ENCODE measurements at places on chromosomes 5 and 9.

GRCh38 chr5:110460837-110461236 lies 265.6 kb downstream of the TMEM232 start:
- no peak for DNase-seq

- DNase-seq = no peak
Observed at GRCh38 chr5:41885286-41885685, 15.1 kb upstream of the OXCT1 start.

- DNase-seq = no peak
Observed at GRCh38 chr9:5843794-5844471, 11.0 kb upstream of the ERMP1 start.

DNA sequence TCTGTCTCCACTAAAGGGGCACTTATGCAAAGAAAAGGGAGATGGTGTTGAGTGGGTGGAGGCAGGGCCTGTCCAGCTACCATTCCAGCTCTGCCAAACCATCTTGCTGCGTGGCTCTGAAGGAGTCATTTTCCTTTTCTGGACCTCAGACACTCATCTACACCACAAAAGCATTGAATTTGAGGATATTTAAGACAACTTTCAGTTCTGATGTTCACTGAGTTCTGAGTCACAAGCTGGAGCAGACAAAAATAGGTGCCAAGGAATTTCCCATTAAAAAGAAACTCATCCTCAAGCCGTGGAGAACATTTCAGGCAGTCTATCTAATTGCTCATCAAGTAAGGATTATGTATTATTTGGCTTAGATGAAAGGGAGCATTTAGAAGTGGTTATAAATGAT lies 195.0 kb upstream of the TBC1D2 start:
- no peak for DNase-seq

DNA sequence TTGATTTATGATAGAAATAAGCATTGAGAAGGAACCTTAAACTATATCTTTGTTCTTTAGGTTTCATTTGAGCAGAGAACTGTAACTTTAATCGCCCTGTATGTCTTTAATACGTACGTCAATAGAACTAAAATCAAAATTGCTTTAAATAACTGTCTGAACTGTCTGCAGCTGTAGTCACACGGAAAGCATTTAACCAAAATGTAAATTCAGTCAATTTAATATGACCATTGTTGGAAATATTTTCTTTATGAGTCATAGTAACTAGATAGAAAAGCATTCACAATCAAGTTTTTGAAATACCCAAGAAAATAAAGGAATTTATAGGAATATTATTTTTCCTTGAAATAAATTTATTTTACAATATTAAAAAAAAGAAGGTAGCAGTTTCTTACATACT lies 157.1 kb upstream of the CDH6 start:
- no peak for DNase-seq

DNA sequence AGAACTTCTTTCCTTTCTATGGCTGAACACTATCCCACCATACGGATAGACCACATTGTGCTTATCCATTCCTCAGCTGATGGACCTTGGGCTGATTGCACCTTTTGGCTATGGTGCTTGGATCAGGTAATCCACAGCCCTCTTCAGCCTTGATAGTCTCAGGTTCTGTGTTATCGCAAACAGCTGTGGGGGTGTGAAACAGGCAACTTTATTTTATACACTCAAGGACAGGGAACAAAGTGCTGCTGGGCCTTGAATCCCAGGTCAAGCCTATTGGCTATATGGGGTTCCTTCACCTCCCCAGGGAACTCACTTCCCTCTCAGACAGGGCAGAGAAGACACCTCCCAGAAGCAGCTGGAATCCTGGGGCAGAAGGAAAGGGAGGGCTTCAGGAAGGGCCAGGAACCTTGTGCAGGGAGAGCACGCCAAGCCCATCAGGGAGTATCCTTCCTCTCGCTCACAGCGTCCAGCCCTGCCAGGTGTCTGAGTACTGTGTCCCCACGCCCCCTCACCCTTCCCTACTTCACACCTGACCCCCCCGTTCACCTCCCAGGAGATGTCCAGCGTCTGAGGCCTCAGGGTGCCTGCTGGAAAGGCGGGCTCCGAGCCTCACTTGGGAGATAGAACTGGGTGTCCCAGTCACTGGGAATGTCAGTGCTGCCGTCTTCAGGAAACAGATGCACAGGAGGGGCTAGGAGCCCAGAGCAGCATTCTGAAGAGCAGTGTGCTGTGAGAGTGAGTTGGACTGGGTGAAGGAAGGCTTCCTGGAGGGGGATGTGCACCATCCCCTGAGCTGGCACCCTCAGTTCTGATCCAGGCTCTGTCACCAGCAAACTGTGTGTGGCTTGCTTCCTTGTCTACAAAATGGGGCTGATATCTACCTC lies 32.8 kb downstream of the AFAP1L1 start:
- no peak for DNase-seq

GRCh38 chr9:22354699-22355384 lies 91.8 kb upstream of the DMRTA1 start:
- no peak for DNase-seq

GRCh38 chr9:135108831-135109510 lies 21.5 kb downstream of the OLFM1 start:
- DNase-seq = no peak

DNA sequence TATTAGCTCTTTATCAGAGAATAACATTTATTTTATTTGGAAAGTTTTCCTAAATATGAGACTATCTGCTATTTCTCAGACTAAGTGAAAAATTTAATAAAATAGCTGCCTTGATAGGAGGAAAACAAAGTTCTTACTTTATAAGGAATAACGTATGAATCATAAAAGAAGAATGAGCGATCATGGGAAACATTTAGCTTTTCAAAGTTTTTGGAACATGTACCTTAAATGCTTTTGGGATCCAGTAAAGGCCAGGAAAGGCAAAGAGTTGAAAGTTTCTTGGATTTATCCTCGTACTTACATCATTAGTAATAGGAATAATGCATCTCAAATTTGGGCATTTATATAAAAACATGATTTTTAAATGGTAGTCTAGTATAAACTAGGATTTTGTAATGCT lies 19.4 kb downstream of the OGN start:
- DNase-seq = no peak

DNA sequence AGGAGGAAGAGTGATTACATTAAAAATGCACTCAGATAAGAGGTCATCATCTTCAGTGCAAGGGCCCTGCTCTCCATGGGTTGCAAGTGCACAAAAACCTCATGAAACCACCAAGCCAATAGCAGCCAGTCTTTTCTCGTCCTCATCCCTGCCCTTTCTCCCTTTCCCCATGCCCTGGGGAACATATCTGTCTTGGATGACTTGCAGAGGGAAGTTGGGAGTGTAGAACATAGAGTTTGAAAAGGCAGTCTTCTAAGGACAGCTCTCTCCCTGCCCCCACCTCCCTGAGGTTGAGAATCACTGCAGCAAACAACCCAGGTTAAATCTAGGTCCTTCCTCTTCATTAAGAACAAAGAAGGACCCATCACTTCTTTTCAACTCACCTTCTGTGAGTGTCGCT lies 22.0 kb downstream of the DDX31 start:
- no peak for DNase-seq

GRCh38 chr9:15843316-15843715 lies 290.5 kb downstream of the CCDC171 start:
- DNase-seq = no peak

GRCh38 chr5:126676195-126676624 lies 75.5 kb downstream of the PHAX start:
- DNase-seq = peak; percentile 59

GRCh38 chr9:38368731-38369130 lies 23.8 kb upstream of the ALDH1B1 start:
- DNase-seq = no peak

DNA sequence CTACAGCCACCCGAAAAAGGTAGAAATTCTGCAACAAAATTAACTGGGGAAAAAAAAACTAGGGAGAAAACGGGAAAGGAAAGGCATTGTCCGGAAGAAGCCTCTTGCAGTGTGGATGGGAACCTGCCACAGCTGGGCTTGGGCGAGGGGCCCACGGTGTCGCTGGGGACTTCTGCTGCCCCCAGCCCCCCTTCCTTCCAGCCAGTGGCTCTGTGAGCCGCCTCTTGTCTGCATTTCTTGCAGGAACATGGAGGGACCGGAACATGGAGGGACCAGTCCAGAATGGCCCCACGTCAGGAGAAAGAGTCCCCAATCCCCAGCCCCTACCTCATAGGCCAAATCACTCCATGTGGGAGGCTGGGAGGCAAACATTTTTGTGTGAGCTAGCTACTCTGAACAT lies 36.9 kb upstream of the EXOC3 start:
- no peak for DNase-seq

DNA sequence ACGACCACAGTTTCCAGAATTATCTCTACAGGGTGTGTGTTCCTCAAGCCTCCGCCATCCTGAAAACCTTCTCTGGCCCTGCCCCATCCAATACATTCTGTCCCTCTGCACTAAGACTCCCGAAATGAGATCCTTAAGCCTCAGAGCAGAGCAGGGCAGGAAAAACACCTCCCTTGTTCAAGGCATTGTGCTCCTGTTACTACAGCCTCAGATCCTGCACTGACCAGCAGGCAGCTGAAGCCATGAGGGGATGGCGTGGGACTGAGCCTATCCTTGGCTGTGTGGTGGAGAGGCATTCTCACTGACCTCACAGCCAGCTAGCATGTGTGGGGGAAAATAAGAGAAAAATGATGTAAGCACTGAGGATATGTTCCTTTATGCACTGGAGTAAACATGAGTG lies 106.7 kb upstream of the PHYKPL start:
- no peak for DNase-seq

DNA sequence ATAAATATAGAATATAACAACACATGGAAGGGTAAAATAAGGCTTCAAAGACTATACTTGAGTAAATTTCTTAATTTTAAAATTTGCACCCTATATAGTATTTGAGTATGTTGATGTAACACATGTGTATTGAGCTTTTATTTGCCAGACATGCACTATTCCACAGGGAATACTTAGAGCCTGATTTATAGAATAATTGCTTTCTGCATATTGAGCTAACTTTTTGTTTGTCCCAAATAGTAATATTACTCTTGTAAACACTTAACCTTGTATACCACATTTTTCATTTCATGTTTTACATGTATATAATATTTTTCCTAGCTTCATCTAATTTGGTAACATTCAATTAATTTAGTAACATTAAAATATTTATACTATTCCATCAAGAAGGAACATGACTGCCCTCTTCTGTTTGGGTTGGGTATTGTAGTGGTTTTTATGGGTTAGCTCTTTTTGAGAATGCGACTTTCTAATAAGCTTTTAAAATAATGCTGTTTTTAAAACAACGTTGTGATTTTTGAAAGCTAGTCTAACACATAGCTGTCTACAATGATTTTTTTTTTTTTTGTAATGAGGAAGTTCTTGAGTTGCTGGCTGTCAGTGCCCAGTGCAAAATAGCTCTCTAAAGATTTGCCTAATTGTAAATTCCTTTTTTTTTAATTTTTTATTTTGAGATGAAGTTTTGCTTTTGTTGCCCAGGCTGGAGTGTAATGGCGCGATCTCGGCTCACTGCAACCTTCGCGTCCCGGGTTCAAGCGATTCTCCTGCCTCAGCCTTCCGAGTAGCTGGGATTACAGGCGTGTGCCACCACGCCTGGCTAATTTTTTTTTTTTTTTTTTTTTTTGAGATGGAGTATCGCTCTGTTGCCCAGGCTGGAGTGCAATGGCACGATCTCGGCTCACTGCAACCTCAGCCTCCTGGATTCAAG lies 4.8 kb downstream of the SUB1 start:
- DNase-seq = no peak

GRCh38 chr9:135247227-135247930 lies 159.9 kb downstream of the OLFM1 start:
- no peak for DNase-seq

DNA sequence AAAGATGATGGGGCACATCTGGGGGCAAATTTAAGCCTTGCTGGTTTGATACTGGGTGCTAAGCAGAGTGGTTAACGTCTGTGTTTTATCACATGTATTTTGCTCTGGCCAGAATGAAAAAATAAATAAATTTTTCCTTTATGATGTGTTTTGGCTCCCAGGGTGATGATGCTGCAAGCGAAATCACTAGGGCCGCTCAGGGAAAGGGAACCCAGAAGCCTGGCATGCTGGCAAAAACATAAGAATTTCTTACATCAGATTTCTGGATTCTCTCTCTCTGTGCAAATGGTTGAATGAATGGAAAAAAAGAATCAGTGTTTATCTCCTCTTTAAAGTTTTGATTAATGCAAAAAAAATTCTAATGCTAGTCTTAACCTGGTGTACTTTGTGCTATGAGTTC lies 1975.2 kb upstream of the C9orf72 start:
- no peak for DNase-seq

- DNase-seq = no peak
Observed at GRCh38 chr5:132887283-132887682, 13.8 kb downstream of the LEAP2 start.

DNA sequence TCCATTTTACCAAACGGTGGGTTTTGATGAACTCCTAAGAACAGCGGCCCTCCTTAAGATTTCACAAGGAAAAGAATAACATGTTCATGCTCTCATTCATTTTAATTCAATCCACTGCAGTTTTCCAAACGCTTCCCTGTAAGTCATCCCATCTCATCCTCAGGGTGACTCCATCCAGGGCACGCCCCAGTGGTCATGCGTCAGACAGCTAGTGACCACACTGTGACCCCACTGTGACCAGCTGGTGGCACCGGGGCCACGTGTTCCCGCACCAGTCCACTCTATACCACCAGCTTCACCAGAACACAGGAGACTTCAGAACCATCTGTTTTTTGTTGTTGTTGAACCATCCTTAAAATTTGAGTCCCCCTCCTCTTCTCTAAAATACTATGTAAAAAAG lies 14.3 kb downstream of the ATPSCKMT start:
- no peak for DNase-seq

GRCh38 chr5:1795506-1795905 lies 4.1 kb downstream of the MRPL36 start:
- DNase-seq = no peak

- DNase-seq = no peak
Observed at GRCh38 chr9:13807118-13807517, 506.8 kb downstream of the NFIB start.

GRCh38 chr9:34185778-34186551 lies 7.1 kb downstream of the UBAP1 start:
- no peak for DNase-seq

DNA sequence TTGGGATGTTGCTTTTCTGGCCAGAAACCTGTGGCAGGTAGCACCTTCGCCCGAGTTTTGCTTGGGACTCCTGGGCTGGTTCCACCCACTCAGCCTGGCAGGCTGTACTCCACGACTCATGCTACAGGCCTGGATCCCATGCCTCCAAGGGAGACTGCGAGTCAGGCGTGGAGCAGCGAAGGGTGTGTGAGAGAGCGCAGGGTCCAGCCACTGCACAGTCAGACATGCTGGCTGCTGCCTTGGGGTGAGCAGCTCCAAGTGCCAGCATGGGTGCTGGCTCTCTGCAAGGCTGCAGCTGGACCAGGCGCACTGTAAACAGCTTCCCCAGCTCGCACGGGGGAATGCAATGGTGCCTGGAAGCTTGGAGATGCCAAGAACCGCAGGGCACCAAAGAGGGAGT lies 249.6 kb upstream of the EDIL3 start:
- DNase-seq = no peak

DNA sequence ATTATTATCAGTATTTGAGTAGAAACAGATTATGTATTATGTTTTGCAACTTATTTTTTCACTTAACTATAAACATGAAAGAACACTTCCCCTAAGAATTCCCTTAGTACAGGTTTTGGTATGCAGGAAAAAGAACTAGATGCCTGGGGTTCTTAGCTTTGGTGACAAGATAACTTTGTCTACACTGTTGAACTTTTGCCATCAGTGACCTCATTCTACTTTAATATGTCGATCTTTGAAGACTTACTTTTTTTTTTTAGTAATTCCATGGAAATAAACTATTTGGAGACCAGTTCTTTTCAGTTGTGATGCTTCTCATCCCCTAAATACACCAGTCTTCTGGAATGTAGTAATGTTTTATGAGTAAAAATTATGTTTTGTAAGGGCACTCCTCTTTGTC lies 34.3 kb downstream of the ZNF462 start:
- no peak for DNase-seq

GRCh38 chr5:147454996-147455677 lies 54.7 kb downstream of the DPYSL3 start:
- no peak for DNase-seq

Data from activated naive CD8-positive, alpha-beta T cell treated with anti-CD3 and anti-CD28 coated beads, Interleukin-2, amount 50 U/mL, for 24 hours (primary cell).